Stimulated activated CD4-positive, alpha-beta T cell treated with anti-CD3 and anti-CD28 coated beads, Interleukin-15, amount 100 ng/mL, for 1 hour (primary cell): ENCODE measurements at places on chromosomes 1 and 21.

DNA sequence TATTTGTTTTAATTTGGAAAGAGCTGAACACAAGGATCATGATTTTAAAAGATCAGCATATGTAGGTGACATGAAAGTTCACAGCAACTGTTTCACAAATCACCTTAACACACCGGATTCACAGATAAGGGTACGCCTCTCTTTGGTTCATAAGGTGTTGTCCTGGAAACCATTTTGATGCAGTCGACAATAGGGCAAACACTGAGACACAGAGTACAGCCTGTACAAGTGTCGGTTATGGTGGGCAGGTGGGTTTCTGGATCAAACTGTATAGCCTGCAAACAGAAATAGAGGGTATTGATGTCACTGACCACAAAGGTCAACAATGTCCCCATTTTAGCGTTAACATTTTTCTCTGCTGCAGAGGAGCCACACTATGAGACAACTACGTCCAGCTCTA, 357.3 kb downstream of the PTBP2 start:
- DNase-seq, result no peak

GRCh38 chr1:24323281-24323680, 4.1 kb downstream of the GRHL3 start:
- DNase-seq, result no peak

GRCh38 chr1:184859381-184860105, 104.9 kb upstream of the EDEM3 start:
- no peak for DNase-seq

- DNase-seq, result no peak
These were observed 465.5 kb downstream of the MATN1 start for GRCh38 chr1:30257742-30258380.

- no peak for DNase-seq
These were observed 41.1 kb downstream of the KCNJ6 start for GRCh38 chr21:37874904-37875780.

- no peak for DNase-seq
These were observed 8.9 kb downstream of the PAX7 start for GRCh38 chr1:18639368-18640055.

- DNase-seq, result no peak
These were observed 36.3 kb downstream of the SDC3 start for GRCh38 chr1:30872033-30872947.

- no peak for DNase-seq
These were observed 42.8 kb downstream of the RCSD1 start for GRCh38 chr1:167672831-167673230.

- DNase-seq, result no peak
These were observed 105.1 kb downstream of the ITSN1 start for GRCh38 chr21:33747420-33747819.

GRCh38 chr1:6093071-6093470, 47.4 kb downstream of the KCNAB2 start:
- no peak for DNase-seq

DNA sequence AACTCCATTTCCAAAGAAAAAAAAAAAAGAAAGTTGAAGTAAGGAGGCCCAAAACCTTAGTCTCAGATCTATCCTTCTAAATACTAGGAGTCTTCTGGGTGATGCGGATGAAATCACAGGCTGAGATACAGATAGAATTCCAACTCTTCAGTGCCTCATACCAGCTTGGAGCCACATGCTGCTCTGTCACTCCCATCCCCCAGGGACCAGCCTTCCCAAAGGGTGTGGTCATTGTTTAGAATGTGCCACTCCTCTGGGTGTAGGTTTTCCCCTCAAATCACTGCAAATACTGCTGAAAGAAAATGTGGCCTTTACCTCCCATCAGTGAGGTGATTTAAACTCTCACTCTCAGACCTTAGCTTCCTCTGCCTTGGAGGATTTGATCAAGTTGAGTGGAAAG, 112.9 kb downstream of the CDC7 start:
- no peak for DNase-seq

DNA sequence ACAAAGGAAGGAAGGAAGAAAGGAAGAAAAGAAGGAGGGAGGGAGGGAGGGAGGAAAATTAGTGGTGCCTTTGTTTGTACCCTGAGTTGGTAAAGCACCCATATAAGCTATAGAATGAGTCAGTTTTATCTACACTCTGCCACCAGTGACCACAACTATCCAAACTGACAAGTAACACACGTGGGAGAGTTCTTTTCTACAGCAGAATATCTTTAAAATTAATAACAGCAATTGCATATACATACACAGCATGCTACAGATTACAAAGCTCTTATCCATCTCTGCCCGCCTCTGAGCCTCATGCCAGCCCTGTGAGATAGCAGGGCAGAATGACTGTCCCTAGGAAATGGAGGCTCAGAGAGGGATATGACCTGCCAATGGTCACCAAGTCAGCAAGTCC, 20.3 kb downstream of the CDCP2 start:
- no peak for DNase-seq

DNA sequence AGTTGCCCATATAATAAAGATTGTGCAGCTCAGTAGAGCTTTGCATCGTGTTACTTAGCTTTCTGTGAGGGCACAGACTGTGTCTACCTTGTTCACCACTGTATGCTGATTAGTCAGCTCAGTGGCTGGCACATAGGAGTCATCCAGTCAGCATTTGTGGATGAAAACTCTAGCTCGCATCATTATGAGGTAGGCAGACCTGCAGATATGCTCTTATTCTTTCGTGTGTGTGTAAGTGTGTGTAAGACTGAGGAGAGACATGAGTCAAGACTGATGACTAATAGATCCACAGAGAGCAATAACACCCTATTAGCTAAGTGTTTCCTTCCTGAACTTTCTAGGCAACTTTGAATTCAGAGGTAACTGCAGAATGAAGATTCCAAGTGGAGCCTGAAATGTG, 17.1 kb downstream of the TTF2 start:
- no peak for DNase-seq

GRCh38 chr1:47805018-47805417, 192.2 kb downstream of the TRABD2B start:
- no peak for DNase-seq

- no peak for DNase-seq
These were observed 8.0 kb upstream of the MACF1 start for GRCh38 chr1:39196244-39197215.

- no peak for DNase-seq
These were observed 29.3 kb downstream of the SGIP1 start for GRCh38 chr1:66563094-66563800.

DNA sequence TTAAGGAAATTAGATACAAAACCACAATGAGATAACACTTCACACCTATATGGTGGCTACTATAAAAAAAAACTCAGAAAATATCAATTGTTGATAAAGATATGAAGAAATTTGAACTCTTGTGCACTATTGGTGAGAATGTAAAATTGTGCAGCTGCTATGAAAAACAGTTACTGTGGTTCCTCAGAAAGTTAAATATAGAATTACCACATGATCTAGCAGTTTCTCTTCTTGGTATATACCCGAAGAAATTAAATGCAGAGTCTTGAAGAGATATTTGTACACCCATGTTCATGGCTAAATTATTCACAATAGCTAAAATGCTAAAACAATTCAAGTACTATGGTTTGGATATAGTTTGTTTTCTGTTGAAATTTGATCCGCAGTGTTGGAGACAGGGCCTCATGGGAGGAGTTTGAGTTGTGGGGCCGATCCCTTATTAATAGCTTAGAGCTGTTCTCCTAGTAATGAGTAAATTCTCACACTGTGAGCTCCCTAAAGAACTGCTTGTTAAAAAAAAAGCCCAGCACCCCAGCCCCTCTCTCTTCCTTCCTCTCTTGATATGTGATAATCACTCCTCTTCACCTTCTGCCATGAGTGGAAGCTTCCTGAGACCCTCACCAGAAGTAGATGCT, 1412.1 kb downstream of the PLA2G4A start:
- DNase-seq, result no peak

DNA sequence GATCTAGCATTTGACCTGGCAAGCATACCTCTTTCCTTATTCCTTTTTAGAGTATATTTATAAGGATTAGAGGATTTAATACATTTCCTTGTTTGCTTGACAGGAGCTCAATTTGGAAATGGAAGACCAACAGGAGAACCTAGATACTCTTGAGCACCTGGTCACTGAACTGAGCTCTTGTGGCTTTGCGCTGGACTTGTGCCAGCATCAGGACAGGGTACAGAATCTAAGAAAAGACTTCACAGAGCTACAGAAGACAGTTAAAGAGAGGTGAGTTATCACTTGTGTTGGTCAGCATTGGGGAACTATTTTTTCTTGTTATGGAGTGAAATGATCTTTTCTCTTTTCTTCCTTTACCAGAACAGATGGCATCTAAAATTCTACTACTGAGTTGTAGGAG, 123.4 kb upstream of the BMP8A start:
- DNase-seq, result no peak
